ENCODE measurements at places on chromosomes 4 and X. TPM values are rescaled to one million over a fixed set of nuclear protein-coding genes. Genes with fewer than 3 reads are reported as not detected.

The CT83 gene
- total RNA-seq = not detected

The PRIMPOL gene
- total RNA-seq = 10.5 TPM

The ATG4A gene
- total RNA-seq = 14.5 TPM

- H3K4me3 ChIP-seq = no peak overlapping the region
- H3K27ac ChIP-seq = no peak overlapping the region
- H3K27me3 ChIP-seq = no peaks in the 10 kb centered on the region
- DNase-seq = no peak
- H3K36me3 ChIP-seq = no peaks in the 10 kb centered on the region
Measured at GRCh38 chrX:108993909-108994308, 257.5 kb upstream of the IRS4 start.

Data from HFFc6 (cell line).